ENCODE measurements at places on chromosomes 6 and 20. TPM values are rescaled to one million over a fixed set of nuclear protein-coding genes. Genes with fewer than 3 reads are reported as not detected.

- H3K36me3 ChIP-seq = no peaks in the 10 kb centered on the region
- peak; percentile 49 for DNase-seq
- no peaks in the 10 kb centered on the region for H3K27me3 ChIP-seq
- peak overlapping the region; percentile 82 for H3K27ac ChIP-seq
- H3K4me1 ChIP-seq = no peaks in the 10 kb centered on the region
Measured at GRCh38 chr20:24950128-24950835, 1.2 kb downstream of the CST7 start.

DNA sequence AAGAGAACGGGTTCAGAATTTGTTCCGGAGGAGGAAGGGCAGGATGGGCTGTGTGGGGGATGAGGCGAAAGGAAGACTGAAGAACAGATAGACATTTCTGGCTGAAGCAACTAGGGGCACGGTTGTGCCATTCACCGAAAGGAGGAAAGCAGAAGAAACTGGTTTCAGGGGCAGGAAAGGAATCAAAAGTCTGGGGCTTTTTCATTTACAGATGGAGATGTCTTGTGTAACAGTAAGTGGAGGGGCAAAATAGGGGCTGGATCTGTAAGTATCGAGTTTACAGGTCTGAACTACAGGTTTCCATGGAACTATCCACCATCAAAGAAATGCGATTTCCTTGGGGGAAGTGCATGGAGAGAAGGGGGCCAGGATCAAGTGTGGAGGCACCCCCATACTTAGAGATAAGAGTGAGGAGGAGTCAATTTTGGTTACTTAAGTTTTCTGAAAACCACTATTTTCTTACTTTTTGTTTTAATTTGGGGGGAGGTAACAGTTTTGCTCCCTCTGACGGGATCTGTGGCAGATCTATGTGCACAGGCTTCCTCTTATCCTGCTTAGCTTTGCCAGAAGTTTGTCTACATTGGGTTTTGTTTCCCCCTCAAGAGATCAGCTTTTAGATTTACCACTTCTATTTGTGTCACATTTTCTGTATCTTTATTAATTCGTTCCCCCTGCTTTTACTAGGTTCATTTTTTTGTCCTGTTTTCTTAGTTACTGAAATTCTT lies 120.1 kb downstream of the SLC23A2 start:
- DNase-seq = no peak
- no peaks in the 10 kb centered on the region for H3K4me1 ChIP-seq
- H3K27ac ChIP-seq = no peak overlapping the region
- H3K36me3 ChIP-seq = peaks cover 13% of the 10 kb centered on the region
- no peaks in the 10 kb centered on the region for H3K27me3 ChIP-seq

- H3K4me1 ChIP-seq = no peaks in the 10 kb centered on the region
- H3K36me3 ChIP-seq = no peaks in the 10 kb centered on the region
- H3K27ac ChIP-seq = no peak overlapping the region
Measured at GRCh38 chr6:138926579-138926978, 61.5 kb downstream of the REPS1 start.

- H3K36me3 ChIP-seq = no peaks in the 10 kb centered on the region
- no peak overlapping the region for H3K27ac ChIP-seq
- no peak overlapping the region for H3K4me3 ChIP-seq
- H3K4me1 ChIP-seq = no peaks in the 10 kb centered on the region
- H3K27me3 ChIP-seq = no peaks in the 10 kb centered on the region
Measured at GRCh38 chr6:132425176-132425575, 23.9 kb upstream of the MOXD1 start.

DNA sequence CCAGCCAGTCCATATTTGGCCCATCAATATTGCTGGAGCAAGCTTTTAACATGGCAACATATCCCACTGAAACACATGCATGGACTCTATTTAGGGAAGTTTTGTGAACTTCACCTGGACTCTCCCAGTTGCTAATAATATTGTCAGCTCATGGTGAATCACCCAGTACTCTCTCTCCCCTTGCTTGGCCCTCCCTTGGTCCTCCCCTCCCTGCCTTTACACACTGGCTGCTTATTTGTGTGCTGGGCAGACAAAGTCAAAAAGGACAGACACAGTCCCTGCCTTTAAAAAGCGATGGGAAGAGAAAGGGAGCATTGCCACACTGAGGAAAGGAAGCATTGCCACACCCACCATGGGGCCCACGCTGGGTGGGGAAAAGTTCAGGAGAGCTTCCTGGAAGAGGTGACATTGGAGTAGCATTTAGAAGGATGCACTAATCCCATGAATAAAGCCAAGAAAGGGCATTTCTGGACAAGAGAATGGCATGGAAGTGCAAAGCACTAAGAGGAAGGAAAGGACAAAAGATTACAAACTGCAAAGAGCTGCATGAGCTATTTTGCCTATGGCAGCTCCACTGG lies 143.4 kb upstream of the EXOC2 start:
- no peak for DNase-seq
- no peaks in the 10 kb centered on the region for H3K27me3 ChIP-seq
- H3K36me3 ChIP-seq = no peaks in the 10 kb centered on the region

- H3K36me3 ChIP-seq = no peaks in the 10 kb centered on the region
- H3K27ac ChIP-seq = no peak overlapping the region
- H3K4me3 ChIP-seq = no peak overlapping the region
- no peaks in the 10 kb centered on the region for H3K4me1 ChIP-seq
- no peaks in the 10 kb centered on the region for H3K27me3 ChIP-seq
Measured at GRCh38 chr6:38933426-38933825, 115.2 kb upstream of the GLP1R start.

DNA sequence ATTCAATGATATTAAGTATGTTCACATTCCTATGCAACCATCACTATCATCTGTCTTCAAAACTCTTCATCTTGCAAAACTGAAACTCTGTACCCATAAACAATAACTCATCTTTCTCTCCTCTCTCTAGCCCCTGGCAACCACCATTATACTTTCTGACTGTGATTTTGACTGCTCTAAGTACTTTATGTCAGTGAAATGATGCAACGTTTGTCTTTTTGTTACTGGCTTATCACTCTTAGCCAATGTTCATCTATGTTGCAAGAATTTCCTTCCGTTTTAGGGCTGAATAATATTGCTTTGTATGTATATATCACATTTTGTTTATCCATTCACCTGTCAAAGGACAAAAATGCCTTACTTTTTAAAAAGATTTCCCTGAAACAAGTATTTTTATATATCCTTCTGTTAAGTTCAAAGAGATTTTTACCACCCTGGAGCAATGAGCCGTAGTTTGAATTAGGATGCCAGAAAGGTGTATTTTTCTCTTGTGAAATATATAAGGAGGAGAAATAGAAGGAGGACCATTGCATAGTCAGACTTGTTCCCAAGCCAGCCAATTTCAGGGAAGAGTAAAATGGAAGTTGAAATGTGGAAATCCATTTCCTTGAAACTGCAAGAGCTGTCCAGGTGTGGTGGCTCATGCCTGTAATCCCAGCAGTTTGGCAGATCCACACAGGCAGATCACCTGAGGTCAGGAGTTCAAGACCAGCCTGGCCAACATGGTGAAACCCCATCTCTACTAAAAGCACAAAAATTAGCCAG lies 4.0 kb upstream of the CGAS start:
- no peak overlapping the region for H3K27ac ChIP-seq
- H3K4me1 ChIP-seq = no peaks in the 10 kb centered on the region
- DNase-seq = no peak
- no peak overlapping the region for H3K4me3 ChIP-seq

- H3K4me3 ChIP-seq = no peak overlapping the region
- H3K36me3 ChIP-seq = peaks cover 9% of the 10 kb centered on the region
- H3K4me1 ChIP-seq = no peaks in the 10 kb centered on the region
- DNase-seq = no peak
Measured at GRCh38 chr6:34246563-34247391, 2.0 kb downstream of the SMIM29 start.

THBS2 gene
- 18.2 TPM for total RNA-seq

OPN5 gene
- not detected for total RNA-seq

CRISP3 gene
- total RNA-seq = not detected

WFDC5 gene
- total RNA-seq = not detected
